ENCODE measurements at places on chromosomes 2 and 18. TPM values are rescaled to one million over a fixed set of nuclear protein-coding genes. Genes with fewer than 3 reads are reported as not detected.

GRCh38 chr18:65761636-65762295 lies 11.0 kb downstream of the CDH7 start:
- no peak for DNase-seq

DNA sequence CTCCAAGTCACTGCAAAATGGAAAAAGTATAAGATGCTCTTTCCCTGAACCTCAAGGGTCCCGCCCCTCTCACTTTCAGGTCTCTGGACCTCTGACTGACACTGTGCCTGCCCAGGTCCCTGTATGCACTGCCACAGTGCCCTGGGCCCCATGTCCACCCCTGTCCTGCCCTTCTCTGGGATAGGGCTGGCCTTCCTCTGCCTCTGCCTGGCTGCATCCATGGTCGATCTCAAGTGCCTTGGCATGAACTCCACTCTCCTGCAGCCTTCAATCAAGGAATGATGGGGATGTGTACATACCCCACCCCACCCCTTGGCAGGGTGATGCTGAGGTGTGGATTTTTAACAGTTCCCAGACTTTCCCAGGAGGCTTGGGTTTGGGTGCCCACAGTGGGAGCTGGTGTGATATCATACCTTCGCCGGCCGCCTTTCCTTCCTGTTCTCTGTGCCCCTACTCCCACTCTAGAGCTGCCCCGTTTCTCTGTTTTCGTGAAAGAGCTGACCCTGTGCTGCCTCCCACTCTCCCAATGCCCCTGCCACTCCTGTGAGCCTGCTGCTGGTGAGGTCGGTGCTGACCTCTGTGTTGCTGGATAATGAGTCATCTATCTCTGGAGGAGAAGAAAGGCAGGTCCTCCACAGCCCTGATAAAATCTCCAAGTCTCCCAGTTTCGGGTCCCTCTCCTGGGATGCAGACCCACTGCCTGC lies 18.9 kb downstream of the PTPN18 start:
- no peak for DNase-seq

GRCh38 chr2:228864131-228864530 lies 407.0 kb downstream of the PID1 start:
- no peak for DNase-seq

GRCh38 chr18:11480692-11481091 lies 128.7 kb upstream of the SLC35G4 start:
- no peak for DNase-seq

BUB1 gene
- total RNA-seq, result not detected

GRCh38 chr18:13536578-13536977 lies 189.8 kb downstream of the FAM210A start:
- no peak for DNase-seq

DNA sequence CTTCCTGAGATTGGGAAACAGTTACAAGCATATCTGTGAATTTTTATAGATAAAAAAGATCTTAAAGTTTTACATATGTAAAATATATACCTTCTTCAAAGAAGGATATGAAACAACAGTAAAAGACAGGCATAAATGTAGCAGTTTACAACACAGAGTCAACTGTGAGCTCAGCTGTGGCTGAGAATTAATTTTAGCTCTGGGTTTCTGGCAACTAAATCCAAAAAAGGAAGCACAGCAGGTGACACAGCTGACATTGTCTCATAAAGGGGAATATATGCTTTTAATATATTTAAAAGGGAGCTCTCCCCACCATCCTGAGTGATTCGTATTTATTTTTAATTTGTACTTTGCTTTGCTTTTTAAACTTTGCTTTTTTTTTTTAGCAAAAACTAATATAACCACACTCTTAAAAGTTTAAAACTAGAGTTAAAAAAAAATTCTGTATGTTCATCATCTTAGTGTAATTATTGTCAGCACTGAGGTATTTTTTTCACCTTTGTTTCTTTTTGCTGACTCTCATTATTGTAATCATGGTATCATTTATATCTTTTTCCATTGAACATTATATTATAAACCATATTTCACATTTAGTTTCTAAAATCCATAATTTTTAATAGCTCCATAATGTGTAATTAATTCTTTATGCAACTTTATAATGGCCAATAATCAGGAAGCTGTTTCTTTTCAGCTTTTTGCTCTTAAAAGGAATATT lies 6.7 kb downstream of the TUBB6 start:
- no peak for DNase-seq

IL1RL2 gene
- total RNA-seq, result 0.52 TPM

- DNase-seq, result no peak
These were observed 170.3 kb downstream of the BCL2 start for GRCh38 chr18:63149302-63149587.

RGPD4 gene
- total RNA-seq, result not detected

- DNase-seq, result no peak
These were observed 171.8 kb upstream of the KLHL29 start for GRCh38 chr2:23213196-23213595.

RAB10 gene
- total RNA-seq, result 41.5 TPM

GRCh38 chr2:2805263-2805662 lies 474.2 kb upstream of the MYT1L start:
- no peak for DNase-seq

DNA sequence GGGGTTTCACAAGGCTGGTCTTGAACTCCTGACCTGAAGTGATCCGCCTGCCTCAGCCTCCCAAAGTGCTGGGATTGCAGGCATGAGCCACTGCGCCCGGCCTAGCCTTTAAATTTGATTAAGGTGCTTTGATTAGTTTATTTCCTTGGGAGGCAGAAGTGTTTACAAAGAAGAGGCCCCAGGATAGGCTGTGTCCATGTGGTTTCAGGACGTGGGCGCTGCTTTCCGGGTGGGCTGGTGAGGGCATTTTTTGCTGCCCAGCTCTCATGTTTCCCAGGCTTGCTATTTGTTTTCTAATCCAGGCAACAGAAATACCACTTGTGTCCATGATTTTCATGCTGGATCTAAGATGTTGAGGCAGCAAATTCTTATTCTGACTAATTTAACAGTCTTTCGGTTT lies 124.2 kb downstream of the SH3RF3 start:
- DNase-seq, result no peak

WDSUB1 gene
- total RNA-seq, result 2.6 TPM

- no peak for DNase-seq
These were observed 3.5 kb downstream of the POU3F3 start for GRCh38 chr2:104857262-104858005.

- DNase-seq, result no peak
These were observed 96.5 kb downstream of the KCNE4 start for GRCh38 chr2:223148516-223148915.

R3HDM1 gene
- total RNA-seq, result 60.3 TPM

- no peak for DNase-seq
These were observed 1050.9 kb upstream of the LRRTM1 start for GRCh38 chr2:81355436-81355835.

ABCG8 gene
- total RNA-seq, result not detected

DNA sequence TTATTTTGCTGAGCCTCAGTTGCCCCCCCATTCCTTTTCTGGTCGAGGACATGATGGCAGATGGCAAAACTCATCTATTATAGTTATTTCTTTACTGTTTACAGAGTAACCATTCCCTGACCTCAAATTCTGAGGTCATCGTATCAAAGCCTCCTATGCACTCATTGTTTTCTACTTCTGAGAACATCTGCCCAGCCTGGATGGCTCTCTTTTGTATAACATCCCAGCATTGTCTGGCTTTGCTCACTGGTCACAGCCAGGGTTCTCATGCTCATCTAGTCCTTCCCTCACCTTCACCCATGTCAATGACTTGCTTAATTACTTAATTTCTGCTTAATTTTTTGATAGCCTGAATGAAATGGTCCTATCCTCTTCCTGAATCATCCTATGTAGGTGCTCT lies 472.1 kb downstream of the PARD3B start:
- DNase-seq, result no peak

DNA sequence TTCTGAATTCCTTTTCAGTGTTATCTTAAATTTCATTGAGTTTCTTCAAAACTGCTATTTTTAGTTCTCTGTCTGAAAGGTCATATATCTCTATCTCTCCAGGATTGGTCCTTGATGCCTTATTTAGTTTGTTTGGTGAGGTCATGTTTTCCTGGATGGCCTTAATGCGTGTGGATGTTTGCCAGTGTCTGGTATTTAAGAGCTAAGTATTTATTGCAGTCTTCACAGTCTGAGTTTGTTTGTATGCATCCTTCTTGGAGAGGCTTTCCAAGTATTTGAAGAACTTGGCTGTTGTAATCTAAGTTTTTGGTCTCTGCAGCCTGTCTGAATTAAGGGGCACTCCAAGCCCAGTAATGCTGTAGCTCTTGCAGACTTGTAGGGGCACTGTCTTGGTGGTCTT lies 249.3 kb downstream of the ZNF385B start:
- DNase-seq, result no peak

- no peak for DNase-seq
These were observed 26.1 kb downstream of the SLC14A1 start for GRCh38 chr18:45749918-45750689.

GRCh38 chr2:9975805-9976447 lies 24.4 kb downstream of the GRHL1 start:
- peak; percentile 11 for DNase-seq

NEUROD1 gene
- 2.6 TPM for total RNA-seq

DNA sequence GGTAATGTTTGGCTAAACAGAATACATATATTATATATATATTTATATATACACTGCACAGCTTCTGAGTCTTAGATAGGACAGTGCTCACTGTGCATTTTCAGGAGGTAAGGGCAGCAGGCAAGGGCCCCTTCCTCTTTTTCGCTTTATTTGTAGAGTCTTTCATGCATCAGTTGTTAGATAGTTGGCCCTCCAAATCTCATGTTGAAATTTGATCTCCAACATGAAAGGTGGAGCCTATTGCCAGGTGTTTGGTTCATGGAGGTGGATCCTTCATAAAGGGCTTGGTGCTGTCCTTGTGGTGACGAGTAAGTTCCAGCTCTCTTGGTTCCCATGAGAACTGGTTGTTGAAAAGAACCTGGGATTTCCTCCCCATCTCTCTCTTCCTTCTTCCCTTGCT lies 48.1 kb downstream of the TSN start:
- no peak for DNase-seq

GRCh38 chr2:207274530-207275189 lies 108.9 kb upstream of the KLF7 start:
- no peak for DNase-seq

ZCCHC2 gene
- total RNA-seq, result 14.2 TPM
